Upper lobe of left lung (tissue), 6 donors: ENCODE measurements at places on chromosomes 16 and 17. TPM values are rescaled to one million over a fixed set of nuclear protein-coding genes. Genes with fewer than 3 reads are reported as not detected.
A peak's percentile ranks its signal among the peaks of the same experiment; 100 is the strongest.

DNA sequence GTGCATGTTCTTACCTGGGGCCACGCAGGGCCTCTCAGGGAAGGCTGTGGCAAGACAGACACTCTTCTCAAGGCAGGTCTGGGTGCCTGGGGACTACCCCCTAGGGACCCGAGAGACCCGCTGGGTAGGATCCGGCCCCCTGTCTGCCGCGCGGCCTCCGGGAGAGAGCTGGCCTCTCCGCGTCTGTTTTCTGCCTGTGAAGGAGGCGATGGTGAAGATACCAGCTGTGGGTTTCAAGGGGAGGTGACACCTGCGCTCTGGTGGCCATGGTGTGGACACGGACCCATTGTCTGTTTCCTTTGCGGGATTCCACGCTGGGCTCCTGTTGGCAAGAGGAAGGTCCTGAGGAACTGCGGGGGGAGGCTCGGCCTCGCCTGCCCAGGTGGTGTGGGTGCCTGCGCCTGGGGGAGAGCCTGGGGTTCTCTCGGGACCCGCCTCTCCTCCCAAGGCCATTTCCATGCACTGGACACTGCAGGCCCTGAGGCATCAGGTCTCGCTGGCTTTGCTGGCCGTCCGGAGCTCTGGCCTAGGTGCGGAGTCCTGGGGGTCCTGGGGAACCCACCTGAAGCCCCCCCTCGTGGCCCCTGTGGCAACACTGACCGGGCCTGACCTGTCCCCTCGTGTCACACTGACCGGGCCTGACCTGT lies 12.2 kb upstream of the METRNL start:
- DNase-seq = peak; percentile 18

GRCh38 chr17:33049781-33050414 lies 58.3 kb downstream of the SPACA3 start:
- DNase-seq = no peak

- DNase-seq = no peak
Observed at GRCh38 chr17:76354747-76355310, 1.1 kb upstream of the PRPSAP1 start.

- DNase-seq = no peak
Observed at GRCh38 chr17:58710948-58711552, 18.6 kb downstream of the RAD51C start.

GRCh38 chr17:72053036-72053435 lies 67.8 kb upstream of the SOX9 start:
- no peak for DNase-seq

GRCh38 chr16:10635365-10636021 lies 55.1 kb upstream of the EMP2 start:
- peak; percentile 62 for DNase-seq

- no peak for DNase-seq
Observed at GRCh38 chr17:6172642-6173330, 102.6 kb downstream of the WSCD1 start.

ABI3 gene
- total RNA-seq = 38.4 TPM

DNA sequence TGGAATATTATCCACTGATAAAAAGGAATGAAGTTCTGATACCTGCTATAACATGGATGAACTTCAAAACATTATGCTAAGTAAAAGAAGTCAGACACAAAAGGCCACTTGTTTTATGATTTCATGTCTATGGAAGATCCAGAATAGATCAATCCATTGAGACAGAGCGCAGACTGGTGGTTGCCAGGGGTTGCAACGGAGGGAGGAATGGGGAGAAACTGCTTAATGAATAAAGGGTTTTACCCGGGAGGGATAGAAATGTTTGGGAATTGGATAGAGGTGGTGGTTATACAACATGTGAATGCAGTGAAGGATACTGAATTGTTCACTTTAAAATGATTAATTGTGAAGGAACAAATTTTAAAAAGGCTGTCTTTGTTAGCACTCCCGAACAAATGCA lies 30.2 kb downstream of the WDR59 start:
- no peak for DNase-seq

FSCN2 gene
- 3.6 TPM for total RNA-seq

DNA sequence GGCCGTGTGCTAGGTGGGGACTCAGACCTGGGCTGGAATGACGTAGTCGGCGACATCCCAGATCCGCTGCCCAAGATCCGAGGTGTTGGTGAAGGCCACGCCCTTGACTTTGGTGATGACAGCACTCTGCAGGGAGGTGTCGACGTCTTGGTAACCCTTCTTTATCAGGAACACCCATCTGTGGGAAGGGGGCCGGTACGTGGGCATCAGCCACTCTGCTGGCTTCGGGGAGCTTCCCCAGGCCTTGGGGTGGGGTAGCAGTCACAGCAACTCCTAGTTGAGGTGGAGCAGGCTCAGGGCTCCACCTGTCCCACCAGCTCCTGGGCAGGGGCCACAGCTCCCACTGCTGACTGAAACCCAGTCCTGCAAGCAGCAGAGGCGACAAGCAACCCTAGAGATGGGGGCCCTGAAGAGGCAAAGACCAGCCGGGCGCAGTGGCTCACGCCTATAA lies 4.3 kb downstream of the P2RX5 start:
- DNase-seq = no peak

BAIAP3 gene
- total RNA-seq = 14.4 TPM

CHD9NB gene
- 1.0 TPM for total RNA-seq

COG1 gene
- total RNA-seq = 32.2 TPM

HSPB9 gene
- total RNA-seq = 0.15 TPM

MAF gene
- 50.6 TPM for total RNA-seq

DNA sequence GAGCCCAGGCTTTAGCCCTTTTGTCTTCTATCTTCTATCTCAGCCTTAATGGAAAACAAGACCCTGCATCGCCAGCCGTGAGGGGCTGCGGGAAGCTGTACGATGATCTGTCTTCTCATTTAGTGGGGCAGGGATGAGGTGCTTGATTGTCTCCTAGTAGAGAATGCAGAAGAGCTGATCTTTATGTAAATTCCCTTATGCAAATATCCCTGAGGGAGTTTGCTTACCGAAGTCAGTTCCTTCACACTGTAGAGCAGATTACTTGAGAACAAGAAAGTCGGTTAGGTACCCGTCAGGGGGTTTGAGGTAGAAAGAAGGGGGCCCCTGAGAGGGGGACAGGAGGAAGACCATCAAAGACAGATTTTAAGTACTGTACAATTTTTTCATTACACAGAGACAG lies 66.2 kb downstream of the IRF8 start:
- DNase-seq = no peak

KIF18B gene
- total RNA-seq = 1.9 TPM

- no peak for DNase-seq
Observed at GRCh38 chr17:39090908-39091665, 60.4 kb downstream of the PLXDC1 start.

GRCh38 chr17:45888392-45888791 lies 6.0 kb upstream of the MAPT start:
- no peak for DNase-seq

CCL8 gene
- 3.2 TPM for total RNA-seq

GRCh38 chr17:7850701-7851437 lies 4.0 kb upstream of the TMEM88 start:
- DNase-seq = peak; percentile 63

DNA sequence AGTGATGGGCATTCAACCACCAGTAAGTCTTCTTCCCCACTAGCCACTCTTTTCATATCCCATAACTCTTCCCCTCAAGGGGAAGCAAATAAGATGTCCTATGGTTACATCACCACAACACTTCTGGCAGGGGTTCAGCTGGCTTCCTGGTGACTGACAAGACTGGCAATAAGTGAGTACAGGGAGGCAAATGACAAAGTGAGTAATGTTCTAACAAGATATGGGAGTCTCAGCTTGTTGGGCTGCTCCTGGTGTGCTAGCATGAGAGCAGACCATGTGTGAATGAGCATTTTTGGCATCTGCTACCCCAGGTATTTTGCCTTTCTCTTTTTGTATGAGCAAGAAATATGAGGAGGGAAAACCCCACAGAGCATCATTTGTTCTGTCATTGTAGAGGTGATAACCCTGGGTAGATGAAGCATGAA lies 9.9 kb downstream of the TMIGD1 start:
- no peak for DNase-seq

CARD14 gene
- 1.0 TPM for total RNA-seq

DNA sequence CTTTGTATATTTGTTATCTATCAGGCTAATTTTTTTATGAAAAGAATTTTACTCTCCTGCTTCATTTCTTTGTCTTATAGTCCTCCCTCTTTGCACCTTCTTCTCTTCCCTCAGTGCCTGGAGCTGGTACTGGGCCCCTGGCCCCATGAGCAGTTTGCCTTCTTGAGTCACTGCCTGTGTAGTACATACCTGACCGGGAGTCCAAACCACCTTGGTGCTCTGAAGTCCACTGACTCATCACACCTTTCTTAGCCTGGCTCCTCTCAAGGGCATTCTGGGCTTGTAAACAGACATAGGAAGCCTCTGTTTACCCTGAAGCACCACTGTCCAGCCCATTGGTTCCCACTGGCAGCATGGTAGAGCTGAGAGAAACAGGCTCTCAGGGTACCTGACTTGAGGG lies 11.0 kb upstream of the TACO1 start:
- no peak for DNase-seq

GRCh38 chr16:88628512-88628974 lies 9.8 kb upstream of the IL17C start:
- no peak for DNase-seq

TNRC6C gene
- total RNA-seq = 38.8 TPM

DNA sequence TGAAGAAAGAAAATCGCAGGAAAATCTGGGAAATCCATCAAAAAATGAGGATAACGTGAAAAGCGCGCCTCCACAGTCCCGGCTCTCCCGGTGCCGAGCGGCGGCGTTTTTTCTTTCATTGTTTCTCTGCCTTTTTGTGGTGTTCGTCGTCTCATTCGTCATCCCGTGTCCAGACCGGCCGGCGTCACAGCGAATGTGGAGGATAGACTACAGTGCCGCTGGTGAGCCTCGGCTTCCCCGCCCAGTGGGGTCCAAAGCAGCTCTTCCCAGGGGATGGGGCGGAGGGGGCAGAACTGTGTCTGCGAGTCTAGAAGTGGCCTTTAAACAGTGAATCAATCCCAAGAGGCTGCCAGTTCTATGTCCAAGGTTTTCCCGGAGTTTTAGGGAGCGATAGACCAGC lies 19.8 kb downstream of the FAM234A start:
- DNase-seq = no peak

DNA sequence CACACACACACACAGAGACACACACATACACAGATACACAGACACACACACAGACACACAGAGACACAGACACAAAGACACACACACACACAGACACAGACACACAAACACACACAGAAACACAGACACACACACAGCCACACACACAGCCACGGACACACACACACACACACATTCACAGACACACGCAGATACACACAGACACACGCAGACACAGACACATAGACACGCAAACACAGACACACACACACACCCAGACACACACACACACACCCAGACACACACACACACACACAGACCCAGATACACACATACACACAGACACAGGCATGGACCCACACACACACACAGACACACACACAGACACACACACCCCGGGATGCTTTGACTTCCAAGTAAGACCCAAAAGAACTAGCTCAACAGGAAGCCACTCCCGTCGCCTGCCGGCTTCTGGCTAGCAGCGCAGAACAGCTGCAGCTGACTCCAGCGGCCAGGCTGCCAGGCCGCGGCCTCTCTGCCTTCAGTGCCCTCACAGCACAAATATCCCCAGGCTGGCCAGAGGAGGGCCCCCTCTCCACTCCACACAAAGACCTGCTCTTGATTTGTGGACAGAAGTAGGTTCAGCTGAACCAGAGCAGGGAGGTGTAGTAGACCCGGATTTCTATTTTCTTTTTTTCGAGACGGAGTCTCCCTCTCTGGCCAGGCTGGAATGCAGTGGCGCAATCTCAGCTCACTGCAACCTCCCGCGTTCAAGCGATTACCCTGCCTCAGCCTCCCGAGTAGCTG lies 6.0 kb upstream of the CHRNE start:
- DNase-seq = peak; percentile 92

DNA sequence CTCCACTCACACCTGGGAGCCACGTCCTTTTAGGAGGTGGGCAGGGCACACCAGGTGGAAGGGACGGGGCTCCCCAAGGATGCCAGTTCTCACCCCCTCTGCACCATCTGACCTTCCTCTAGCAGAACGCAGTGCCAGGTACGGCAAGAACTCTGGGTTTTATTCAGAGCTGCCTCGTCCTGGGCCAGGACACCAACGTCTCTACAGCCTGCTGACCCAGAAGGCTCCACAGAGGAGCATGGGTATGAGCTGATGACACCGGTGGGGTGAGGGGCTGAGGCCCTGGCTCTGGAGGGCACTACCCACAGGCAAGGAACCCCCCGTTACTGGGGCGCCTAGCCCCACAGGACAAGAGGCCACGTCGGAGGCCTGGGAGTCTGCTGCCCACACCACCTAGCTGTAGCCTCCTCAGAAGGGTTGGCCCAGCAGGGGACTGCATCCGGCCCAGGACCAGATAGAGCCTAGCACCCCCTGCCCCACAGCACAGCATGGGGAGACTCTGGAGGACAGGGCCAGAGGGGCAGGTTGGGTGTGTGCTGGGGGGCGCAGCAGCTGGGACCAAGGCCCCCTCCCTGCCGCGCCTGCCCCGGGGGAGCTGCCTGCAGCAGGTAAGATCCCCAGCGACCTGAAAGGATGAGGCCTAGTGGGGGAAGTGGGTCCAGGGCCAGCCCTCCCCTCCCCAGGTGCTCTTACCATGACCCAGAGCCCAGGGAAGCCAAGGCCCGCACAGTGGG lies 13.9 kb downstream of the BCAR1 start:
- no peak for DNase-seq

- DNase-seq = no peak
Observed at GRCh38 chr17:29069526-29070041, 26.6 kb downstream of the PIPOX start.

DNA sequence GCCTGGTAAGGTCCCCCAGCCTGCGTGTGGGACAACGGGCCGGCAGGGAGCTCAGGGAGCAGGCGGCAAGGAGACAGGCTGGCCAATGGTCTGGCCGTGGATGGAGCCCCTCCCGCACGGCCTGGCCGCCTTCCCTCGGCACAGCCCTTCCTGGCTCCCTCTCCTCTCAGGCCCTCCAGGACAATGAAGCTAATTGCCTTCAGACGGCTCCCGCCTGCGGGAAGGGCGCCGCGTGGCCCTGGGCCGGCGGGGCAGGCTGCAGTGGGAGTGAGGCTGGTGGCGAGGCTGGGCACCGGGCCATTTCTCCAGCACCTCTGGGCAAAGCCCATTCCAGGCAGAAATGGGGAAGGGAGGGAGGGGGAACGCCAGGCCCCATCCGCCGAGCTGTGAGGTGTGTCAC lies 50.9 kb downstream of the ENGASE start:
- DNase-seq = no peak

DNA sequence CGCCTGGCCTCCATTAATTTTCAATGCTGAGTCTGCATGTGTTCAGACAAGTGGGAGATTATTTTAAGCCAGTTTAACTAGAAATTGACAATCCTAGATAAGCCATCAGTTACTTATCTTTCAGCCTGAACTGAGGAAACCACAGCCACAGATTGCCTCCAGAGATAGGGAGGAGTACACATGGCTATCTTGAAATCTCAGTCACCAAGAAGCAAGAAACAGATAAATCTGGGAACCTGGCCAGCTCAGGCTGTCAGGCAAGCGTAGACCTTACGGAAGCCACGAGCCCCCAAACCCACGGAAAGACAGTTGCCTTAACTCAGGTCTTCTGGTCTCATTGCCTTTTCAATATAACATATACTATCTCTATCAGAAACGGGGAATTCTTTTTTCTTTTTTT lies 2.0 kb upstream of the GLG1 start:
- DNase-seq = no peak
